NCI-H1105 (cell line): ENCODE measurements at places on chromosomes 4 and X.

DNA sequence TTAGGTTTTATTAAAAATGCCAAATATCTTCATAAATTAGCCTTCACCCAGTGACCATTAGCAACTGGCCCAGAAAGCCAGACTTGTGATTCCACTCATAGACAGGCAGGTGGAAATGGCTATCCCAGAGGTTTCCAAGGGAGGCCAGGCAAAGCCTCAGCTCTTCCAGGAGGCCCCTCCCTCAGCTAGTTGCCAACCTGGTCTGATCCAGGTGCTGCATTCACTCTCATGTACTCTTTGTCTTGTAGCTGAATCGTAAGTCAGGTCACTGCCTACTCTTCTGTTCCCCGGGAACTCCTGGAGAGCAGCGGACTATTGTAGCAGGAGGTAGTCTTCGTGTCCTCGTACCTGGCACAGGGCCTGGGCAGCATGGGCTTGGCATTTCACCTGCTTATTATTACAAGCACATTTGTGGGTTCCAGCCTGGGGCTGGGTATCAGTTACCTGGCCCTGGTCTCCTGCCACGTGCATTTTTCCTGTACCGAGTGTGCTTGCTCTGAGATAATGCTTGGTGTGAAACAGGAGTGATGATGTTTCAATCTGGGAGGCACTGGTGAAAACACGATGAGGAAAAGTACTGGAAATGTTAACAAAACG lies 101.6 kb downstream of the FAM193A start:
- DNase-seq = no peak

- DNase-seq = no peak
Measured at GRCh38 chr4:661231-661630, 12.8 kb downstream of the ATP5ME start.

GRCh38 chr4:3470244-3471097 lies 7.4 kb downstream of the DOK7 start:
- no peak for DNase-seq

DNA sequence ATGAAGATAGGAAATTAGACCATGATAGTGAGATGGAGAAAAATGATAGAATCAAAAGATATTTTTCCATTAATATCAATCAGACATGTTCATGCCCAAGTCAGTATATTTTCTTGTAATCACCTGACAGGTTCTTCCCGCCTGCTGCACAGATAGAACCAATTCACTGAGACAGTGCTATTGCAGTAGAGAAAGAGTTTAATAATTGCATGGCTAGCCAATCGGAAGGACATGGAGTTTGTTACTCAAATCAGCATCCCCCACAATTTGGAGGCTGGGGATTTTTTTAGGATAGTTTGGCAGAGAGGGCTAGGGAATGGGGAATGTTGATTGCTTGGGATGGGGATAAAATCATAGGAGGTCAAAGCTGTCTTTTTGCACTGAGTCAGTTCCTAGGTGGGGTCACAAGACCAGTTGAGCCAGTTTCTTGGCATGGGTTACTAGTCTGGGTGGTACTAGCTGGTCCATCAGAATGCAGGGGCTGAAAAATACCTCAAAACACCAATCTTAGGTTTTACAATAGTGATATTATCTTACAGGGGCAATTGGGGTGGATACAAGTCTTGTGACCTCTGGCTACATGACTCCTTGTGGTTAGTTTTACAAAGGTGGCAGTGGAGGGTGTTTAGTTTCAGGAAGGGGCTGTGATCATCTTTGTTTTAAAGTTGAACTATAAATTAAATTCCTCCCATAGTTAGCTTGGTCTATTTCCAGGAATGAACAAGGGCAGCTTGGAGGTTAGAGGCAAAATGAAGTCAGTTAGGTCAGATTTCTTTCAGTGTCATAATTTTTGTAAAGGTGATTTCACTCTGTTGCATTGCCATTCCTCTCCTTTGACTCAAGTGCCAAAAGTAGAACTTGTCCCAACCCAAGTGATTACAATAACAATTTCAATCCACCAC lies 100.3 kb upstream of the PDE5A start:
- DNase-seq = no peak

DNA sequence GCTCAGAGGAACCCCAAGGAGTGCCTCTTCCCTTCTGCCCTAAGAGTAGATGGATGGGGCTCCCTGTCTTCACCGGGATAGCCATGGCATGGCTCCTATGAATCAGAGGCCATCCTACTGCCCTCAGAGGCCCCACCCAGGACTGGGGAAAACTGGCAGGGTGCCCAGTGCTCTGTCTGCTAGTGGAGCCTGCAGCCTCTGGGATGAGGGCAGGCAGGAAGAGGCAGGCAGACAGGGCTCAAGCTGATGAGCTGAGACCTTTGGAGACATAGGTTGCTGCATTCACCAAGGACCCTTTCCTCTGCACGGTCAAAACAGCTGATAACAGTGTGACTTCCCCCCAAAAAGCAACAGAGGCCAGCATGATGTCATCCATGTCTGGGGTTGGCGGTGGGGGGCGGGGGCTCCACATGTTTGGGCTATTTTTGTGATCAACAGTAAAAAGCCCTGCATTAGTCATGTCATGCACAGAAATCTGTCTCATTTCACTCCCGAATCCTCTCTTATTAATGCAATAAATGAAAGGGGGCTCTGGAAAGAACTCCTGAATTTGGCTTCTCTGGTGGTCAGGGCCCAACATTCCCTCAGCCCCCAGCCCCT lies 207.6 kb upstream of the MAMLD1 start:
- DNase-seq = peak; percentile 5

DNA sequence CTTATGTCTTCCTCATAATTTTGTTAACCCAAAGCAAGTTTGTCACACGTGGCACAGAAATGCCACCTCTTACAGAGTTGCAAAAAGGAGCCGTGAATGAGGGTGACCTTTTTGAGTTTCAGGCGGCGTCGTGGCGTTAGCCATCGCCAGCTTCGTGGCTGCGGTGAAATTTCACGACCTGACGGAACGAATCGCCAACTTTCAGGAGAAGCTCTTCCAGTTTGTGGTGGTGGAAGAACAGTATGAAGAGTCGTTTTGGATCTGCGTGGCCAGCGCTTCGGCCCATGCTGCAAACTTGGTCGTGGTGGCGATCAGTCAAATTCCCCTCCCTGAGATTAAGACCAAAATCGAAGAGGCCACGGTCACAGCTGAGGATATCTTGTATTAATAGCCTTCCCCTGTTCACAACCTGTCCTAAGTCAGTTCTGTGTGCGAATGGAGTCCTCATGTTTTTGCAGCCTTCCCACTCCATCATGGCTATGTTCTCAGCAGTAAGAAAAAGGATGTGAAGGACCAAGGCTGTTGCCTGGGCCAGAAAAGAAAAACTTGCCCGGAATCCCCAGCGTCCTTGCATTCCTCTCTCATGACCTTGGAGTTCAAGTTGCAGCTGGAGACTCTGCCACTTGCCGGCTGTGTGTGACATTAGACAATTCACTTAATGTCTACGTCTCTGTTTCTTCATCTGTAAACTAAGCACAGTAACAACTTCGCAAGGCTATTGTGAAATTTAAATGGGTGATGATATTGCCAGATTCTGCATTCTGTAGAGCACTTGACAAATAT lies 11.9 kb downstream of the CLRN2 start:
- no peak for DNase-seq

DNA sequence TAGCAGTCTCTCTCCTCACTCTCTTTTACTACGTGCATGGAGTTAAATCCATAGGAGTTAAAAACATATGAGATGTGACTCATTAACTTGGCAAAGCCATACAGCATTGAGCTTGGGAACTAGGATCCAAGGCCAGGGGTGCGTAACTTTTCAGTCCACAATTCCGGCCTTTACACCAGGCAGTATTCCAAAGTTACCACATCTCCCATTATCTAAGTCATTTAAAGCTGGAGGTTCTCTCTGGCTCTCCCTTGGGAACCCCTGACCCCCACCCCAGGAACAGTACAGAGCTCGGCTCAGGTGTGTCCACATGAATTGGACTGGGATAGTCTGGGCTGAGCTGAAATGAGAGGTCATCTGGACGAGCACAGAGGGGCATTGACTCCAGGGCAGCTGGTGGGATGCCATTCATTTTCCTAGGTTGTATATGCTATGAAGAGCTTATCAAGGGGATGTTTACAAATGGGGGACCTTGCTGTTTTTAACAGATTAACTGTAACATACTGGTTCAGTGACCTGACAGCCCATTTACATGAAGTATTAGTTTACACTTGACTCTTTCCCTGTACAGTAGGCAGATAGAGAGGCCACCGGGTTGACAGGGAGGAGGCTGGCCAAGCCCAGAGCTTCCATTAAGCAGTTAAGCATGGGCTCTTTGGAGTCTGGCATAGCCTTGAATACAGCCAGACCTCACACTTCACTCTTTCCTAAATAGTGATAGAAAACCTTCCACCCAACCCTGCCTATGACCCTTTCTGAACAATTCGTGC lies 128.8 kb downstream of the RAB28 start:
- no peak for DNase-seq

- no peak for DNase-seq
Measured at GRCh38 chr4:139584784-139585183, 28.8 kb upstream of the SETD7 start.

- DNase-seq = no peak
Measured at GRCh38 chrX:110851780-110852179, 56.2 kb upstream of the CHRDL1 start.

- DNase-seq = no peak
Measured at GRCh38 chrX:153441981-153442380, 3.9 kb downstream of the TREX2 start.
